CD4-positive, alpha-beta T cell treated with Interleukin-21 for 1 hour (primary cell): ENCODE measurements at places on chromosomes 1 and 21.
A peak's percentile ranks its signal among the peaks of the same experiment; 100 is the strongest.

GRCh38 chr1:232980355-232980978 is 30.1 kb downstream of the NTPCR start:
- DNase-seq: no peak

DNA sequence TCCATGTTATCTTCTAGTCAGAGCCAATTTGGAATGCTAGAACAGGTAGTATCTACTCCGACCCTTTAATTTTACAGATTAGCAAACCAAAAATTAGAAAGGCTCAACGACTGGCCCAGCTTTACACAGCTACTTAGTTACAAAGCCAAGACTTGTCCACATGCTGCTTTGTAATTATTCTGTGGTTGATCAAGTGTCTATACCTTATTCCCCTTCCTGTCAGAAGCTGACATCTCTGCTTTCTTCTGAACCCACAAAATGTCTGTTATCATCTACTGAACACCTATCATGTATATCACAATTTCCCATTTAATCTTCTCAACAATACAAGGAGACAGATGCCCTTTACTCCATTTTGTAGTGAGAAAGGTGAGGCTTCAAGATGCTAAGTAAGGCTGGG is 15.6 kb downstream of the TGFBR3 start:
- DNase-seq: peak; percentile 21

GRCh38 chr1:74733604-74734484 is 892 bp downstream of the TYW3 start:
- DNase-seq: peak; percentile 79

GRCh38 chr1:186326009-186326408 is 49.0 kb downstream of the TPR start:
- no peak for DNase-seq

DNA sequence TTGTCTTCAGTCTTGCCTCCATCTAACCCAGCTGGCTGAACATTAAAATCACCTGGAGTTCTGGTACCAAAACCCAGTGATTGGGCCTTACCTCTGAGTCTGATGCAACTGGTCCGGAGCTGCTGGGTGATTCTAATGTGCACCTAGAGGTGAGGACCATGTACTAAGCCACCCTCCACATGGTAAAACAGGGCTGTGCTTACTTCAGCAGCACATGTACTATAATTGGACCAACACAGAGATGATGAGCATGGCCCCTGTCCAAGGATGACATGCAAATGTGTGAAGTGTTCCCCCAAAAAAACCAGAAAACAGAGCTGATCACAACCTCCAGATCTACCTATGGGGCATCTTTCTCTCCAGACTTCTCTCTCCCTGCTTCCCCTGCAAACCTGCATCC is 37.0 kb downstream of the ELK4 start:
- DNase-seq: no peak
